ENCODE measurements at places on chromosomes 5 and 9. TPM values are rescaled to one million over a fixed set of nuclear protein-coding genes. Genes with fewer than 3 reads are reported as not detected.

DNA sequence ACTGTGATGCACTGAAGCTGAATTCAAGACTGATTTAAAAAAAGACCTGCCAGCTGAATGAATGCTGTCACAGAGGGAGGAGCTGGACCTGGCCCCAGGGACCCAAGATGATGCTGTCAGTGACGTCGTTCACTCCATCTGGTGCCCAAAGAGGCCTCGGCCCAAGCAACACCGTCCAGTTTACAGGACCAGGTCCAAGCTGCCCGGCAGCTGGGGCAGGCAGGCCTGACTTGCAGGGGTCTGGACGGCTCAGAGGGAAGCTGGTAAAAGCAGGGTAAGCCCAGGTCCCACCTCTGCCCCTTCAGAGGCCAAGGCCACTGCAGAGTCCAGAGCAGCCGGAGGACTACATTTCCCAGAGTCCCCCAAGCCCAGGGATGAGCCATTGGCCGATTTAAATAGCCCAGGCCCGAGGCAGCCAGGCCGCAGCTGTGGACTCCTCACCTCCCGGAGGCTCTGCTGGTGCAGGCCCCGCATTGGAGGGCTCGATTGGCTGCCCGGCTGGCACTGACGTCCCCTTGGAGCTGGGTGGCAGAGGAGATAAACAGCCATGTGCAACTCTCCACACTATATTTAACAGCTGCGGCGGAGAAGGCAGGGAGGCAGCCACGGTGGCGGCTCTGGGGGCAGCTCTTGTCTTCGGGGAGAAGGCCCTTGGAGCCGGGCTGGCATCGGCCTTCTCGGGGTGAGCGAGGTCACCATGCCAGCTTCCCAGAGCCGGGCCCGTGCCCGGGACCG is at the start of gene PLPP7:
Gene PLPP7 (plus strand): TSS at position 423 of the 735 bp plus-strand sequence. CDS start 275 bp downstream, at position 698.
- no peaks in the 10 kb centered on the region for H3K27me3 ChIP-seq
- no peaks in the 10 kb centered on the region for H3K36me3 ChIP-seq
- H3K4me1 ChIP-seq: no peaks in the 10 kb centered on the region
- H3K27ac ChIP-seq: no peak within 1 kb of the TSS
- peak within 1 kb of the TSS; percentile 36 for H3K4me3 ChIP-seq

DNA sequence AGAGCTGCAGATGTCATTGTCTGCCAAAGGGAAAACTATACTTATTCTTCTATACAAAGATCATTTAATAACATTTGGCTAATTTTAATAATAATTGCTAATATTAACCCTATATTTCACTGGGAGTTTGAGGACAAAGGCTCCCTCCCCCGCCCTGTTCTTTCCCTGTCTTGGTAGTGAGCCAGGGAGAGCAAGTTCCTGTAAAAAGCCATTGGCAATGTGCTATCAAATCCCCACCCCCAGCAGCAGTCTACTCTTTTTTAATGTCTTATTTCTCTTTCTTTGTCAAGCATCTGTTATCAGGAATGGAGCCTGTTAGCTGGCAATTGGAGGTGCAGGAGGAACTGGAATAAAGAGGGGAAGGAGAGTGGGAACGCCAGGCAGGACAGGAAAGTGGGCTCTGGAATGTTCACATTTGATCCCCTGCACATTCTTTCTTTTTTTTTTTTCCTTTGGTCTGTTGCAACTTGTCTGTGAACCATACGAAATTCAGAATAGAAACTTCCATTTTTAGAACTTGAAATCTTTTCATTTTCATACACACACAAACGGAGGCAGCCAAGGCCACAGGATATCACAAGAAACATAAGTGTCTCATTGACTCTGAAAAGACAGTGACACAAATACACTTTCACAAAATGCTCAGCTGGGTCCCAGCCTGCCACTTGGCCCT is 664.8 kb upstream of the ZNF608 start:
- no peak overlapping the region for H3K27ac ChIP-seq
- no peak overlapping the region for H3K4me3 ChIP-seq
- no peaks in the 10 kb centered on the region for H3K27me3 ChIP-seq
- H3K4me1 ChIP-seq: no peaks in the 10 kb centered on the region
- no peaks in the 10 kb centered on the region for H3K36me3 ChIP-seq

DNA sequence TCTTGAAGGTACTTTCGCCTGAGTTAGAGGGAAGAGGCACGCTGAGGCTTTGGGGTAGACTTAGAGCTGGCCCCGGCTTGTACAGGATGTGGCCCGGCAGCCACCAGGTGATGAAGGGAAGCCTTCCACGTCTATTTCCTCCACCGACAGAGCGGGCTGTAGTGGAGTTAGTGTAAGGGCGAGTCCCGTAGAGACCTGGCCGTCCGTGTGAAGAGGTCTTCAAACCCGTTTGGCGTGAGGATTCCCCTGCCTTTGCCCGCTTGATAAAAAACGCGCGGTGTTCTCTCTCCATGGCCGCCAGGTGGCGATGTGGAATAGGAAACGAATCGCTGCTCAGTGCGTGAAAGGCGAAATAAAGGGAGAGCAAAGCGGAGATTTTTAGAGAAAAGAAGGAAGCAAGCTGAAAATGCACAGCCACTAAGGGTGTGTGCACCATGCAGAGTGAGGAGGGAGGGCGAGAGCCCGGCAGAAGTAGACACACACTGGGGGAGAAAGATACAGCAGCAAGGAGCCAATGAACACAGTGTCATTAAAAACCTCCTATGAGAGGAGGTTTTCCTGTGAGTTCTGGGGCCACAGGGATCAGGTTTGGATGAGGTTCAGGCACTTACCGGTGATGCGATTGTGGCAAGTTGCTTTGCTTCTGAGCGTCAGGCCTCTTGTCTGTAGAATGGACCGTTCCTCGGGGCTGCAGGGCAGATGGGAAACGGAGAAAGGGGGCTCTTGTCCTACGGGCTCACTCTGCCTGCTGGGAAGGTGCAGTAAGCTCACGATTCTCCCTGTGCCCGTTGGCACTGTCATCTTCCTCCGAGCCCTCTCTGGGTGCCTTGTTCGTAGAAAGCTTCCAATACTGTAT is 34.2 kb downstream of the STC2 start:
- peaks cover 40% of the 10 kb centered on the region for H3K27me3 ChIP-seq
- no peak overlapping the region for H3K4me3 ChIP-seq
- no peak overlapping the region for H3K27ac ChIP-seq
- no peaks in the 10 kb centered on the region for H3K36me3 ChIP-seq

The CA9 gene
- 0.38 TPM for total RNA-seq

The TTC39B gene
- 43.9 TPM for total RNA-seq

The ANKRD34B gene
- total RNA-seq: not detected

The STPG3 gene
- total RNA-seq: not detected

The LCN15 gene
- total RNA-seq: not detected

Data from activated naive CD4-positive, alpha-beta T cell treated with anti-CD3 and anti-CD28 coated beads for 36 hours (primary cell).